ENCODE measurements at places on chromosomes 1 and 21. TPM values are rescaled to one million over a fixed set of nuclear protein-coding genes. Genes with fewer than 3 reads are reported as not detected.

RGS13 gene
- not detected for total RNA-seq

FCGR1A gene
- total RNA-seq: not detected

CBR3 gene
- 6.2 TPM for total RNA-seq

- no peak for DNase-seq
These were observed 31.5 kb downstream of the SNAP47 start for GRCh38 chr1:227766653-227767277.

DNA sequence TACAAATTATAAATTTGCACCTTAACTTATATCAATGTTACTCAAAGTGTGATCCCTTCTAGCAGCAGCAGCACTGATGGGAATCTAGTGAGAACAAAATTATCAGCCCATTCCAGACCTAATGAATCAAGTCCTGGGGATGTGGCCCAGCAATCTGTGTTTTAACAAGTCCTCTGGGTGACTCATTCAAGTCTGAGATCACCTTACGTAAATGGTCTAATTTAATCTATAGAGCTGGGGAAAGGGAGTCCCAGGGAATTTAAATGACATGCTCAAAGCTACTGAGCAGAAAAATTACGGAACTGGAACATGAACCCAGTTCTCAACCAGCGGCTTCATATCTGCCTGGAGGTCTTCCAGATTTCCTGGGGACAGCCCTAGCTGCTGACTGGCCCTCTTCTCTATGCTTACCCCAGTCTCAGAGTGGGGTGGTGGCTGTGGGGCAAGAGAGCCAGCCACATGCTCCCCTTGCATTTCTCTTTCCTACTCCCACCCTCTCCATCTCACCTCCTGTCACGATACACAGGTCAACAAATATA lies 220.0 kb downstream of the TM2D1 start:
- DNase-seq: peak; percentile 90

DNA sequence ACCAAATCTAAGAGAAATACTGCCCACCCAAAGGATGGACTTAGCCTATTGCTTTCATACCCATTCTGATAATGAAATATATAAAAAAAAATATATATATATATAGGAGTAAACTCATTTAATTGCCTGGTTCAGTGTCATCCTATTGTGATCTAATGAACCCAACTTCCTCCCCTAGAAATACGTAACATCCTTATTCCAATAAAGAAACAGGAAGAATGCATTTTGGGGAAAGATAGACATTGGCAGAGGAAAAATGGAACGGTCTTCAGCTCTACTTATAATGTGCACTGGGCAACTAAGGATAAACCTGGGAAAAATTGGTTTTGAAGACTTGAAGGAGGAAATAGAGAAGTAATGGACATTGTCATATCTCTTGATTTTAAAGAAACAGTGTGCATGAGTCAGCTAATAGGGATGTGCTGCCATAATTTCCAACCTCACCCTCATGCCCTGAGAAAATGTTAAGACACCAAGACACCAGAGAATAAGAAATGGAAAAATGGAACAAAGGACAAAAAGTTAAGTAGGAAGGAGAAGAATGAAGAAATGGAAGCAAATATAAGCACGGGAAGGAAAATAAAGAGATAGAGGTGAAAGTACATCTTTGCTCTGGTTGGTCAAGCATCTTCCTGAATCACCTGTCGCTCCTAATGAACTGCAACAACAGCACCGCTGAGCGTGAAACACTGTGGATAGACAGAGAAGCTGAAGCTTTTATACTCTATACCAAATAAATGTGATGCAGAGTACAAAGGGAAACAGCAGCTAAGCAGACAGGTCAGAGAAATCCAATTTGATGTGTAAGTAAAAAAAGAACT lies 5.4 kb downstream of the UBR4 start:
- DNase-seq: no peak

DNA sequence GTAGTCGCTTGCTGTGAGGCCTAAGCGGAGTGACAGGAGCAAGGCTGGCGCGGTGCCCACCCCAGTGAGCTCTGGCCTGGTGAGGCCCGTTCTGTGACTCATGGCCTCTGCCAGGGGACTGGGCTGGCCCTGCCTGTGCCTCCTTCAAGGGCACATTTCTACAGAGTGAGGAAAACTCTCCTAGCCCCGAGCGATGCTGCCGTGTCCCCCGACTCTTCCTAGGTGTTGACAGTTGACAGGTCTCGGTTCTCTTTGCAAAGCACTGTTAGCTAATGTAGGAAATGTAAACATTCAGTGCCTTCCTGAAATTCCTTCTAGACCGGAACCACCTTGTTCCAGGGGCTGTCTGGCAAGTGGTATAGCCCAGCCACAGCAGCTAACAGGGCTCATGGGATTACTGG lies 43.9 kb downstream of the ABCG1 start:
- no peak for DNase-seq

DNA sequence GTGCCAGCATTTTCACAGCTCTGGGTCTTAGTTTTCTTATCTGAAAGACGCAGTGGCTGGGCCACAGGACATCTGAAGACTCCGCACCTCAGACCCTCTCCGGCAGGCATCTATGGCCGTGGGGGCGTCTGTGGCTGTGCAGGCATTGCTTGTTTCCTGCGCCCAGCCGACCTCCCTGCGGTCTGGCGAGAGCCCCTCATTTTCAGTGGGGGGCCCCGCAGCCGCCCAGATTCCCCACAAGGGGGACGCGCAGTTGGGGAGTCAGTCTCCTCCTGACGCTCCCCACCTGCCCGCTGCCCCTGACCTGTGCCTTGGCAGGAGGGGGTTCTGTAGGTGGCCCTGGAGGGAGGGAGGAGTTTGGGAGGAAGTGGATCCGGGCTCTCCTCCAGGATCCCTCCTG lies 3.5 kb upstream of the TFF1 start:
- no peak for DNase-seq

- DNase-seq: no peak
These were observed 127.6 kb downstream of the NOS1AP start for GRCh38 chr1:162197041-162197531.

DNA sequence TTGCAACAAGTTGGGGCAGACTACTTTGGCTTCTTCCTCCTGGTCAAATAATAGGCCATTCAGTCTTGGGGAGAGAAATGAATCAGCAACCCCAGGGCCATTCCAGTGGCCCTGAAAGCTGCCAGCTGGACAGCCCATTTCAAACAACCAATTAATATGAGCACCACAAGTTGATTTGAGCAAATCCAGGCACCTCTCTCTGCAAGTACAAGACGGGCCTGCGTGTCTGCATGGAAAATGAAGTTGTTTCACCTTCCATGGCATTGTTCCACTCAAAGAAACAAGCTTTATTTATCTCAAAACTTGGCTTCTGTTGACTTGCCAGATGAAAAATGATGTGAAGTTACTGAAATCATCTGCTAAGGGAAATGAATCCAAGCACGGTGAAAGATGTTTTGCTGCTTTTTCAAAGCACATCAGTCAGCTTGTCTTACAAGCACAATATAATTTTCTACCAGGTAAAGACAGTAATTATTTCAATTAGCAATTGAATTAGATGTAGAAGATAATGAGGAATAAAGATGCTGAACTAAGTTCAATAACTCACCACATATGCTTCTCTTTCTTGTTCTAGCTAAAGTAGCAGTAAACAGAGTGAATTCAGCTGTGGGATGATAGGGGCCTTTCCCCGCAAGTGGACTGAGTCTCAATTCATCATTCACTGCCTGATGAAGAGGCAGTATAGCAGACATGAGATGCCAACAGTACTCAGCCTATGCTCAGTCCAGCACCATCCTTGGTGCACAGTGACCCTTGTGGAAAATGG lies 95.2 kb upstream of the SSX2IP start:
- no peak for DNase-seq

DNA sequence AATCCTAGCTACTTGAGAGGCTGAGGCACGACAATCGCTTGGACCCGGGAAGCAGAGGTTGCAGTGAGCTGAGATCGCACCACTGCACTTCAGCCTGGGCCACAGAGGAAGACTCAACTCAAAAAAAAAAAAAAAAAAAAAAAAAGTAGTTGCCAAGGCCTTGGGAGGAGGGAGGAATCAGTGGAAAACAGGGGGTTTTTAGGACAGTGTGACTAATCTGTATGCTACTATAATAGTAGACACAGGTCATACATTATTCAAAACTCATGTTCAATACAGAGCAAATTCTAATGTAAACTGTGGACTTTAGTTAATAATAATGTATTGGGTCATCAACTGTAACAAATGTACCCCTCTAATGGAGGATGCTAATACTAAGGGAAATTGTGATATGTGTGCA lies 51.7 kb upstream of the CTPS1 start:
- DNase-seq: no peak

GRCh38 chr1:218314316-218314715 lies 29.2 kb downstream of the RRP15 start:
- DNase-seq: no peak
